ENCODE measurements at places on chromosomes 6 and 20.
A peak's percentile ranks its signal among the peaks of the same experiment; 100 is the strongest.

GRCh38 chr6:18562726-18563125 is 175.6 kb downstream of the RNF144B start:
- no peak for DNase-seq

- DNase-seq = no peak
Measured at GRCh38 chr6:25297823-25298522, 18.8 kb downstream of the CARMIL1 start.

DNA sequence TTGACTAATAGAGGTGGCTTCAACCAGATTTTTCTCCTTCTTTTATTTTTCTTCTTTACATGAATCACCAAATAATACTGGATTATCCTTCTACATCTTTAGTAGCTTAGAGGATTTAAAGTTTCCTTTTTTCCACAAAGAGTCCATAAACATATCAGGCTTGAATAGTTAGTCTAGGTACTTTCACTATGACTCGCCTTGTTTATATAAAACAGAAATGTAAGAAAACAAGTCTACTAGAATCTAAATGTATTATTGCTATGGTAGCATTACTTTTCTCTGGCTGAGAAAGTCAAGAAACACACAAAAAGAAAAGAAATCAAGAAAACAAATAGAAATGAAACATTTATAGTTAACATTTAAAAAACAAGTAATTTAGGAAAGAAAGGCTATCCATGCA is 215.2 kb downstream of the PTPRK start:
- DNase-seq = no peak

DNA sequence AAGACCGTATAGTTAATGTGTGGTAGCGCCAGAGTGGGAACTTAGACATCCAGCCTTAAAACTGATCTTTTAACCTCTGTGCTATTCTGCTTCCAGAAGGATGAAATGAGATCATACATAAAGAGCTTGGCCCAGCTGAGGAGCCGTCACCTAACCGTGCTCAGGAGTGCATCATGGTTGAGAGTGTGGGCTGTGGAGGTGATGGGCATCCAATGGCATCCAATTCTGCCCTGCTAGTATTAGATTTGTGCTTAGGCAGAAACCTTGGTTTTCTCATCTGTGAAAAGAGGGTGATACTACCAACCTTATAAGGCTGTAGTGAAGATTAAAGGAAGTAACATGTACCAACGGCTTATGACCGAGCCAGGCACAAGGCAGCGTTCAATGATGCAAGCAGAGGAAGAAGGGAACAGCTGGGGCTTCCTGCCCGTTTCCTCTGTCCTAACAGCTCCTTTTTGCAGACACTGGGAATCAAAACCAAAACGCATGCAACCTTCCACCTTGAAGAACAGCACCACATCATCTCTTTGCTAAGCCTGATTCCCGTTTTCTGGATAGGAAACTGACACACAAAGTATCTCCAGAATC is 1.3 kb downstream of the SLC22A16 start:
- DNase-seq = no peak

DNA sequence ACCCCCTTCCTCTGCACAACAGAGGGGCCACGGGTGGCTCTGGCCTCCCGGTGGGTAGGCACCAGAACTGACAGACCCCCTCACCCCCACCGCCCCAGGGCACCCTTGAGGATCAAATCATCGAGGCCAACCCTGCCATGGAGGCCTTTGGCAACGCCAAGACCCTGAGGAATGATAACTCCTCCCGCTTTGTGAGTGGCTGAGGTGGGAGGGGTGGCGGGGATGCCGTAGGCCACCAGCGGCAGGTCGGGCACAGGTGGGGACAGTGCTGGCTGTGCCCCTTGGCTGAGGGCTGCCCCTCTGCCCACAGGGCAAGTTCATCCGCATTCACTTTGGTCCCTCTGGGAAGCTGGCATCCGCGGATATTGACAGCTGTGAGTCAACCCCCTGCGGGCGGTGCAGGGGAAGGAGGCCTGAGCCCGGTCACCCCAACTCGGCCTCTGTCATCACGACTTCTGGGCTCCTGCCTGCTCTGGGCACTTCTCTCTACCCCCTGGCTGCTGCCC is 29.1 kb downstream of the MYH7B start:
- DNase-seq = no peak

- no peak for DNase-seq
Measured at GRCh38 chr6:28657381-28657768, 131.7 kb downstream of the GPX5 start.

DNA sequence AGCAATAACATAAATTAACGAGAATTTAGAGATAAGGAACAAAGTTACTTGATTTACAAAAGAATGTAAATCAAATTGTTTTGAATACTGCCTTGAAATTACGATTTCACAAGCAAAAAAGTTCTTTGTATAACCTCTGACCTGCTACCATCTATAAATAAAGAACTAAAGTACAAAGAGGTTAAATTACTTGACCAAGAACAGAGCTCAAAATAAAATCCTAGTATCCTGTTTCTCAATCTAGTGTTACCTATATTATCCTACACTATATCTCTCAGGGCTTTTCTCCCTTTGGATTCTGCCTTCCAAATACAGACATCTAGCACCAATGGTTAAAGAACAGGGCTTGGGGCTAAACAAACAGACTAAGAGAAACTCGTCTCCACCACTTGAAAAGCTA is 43.8 kb downstream of the PLN start:
- DNase-seq = no peak

GRCh38 chr6:144063744-144064401 is 31.5 kb downstream of the SF3B5 start:
- no peak for DNase-seq

- DNase-seq = no peak
Measured at GRCh38 chr6:162050579-162050978, 677.0 kb downstream of the PRKN start.

DNA sequence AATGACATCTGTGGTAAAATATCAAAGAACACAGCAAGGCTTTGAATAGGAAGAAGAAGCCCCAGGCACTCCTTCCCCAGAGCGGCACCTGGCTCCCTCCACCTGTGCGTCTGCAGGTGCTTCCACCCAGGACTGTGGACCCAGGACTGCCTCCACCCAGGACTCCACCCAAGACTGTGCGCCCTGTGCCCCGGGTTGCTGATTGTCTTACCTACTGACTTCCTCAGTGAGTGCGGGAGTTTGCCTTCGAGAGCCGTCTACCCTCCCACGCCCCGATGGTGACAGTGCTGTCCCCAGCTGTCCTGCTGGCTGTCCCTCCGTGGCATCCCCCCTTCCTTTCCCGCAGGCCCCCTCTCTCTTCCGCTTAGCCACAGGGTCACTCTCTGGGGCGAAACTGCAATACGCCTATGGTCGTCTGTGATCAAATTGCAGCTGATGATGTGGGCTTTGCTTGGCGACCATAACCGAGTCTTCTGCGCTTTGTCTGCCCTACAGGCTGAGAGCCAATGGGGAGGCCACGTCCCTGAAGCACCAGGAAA is 52.1 kb downstream of the IRF4 start:
- no peak for DNase-seq

DNA sequence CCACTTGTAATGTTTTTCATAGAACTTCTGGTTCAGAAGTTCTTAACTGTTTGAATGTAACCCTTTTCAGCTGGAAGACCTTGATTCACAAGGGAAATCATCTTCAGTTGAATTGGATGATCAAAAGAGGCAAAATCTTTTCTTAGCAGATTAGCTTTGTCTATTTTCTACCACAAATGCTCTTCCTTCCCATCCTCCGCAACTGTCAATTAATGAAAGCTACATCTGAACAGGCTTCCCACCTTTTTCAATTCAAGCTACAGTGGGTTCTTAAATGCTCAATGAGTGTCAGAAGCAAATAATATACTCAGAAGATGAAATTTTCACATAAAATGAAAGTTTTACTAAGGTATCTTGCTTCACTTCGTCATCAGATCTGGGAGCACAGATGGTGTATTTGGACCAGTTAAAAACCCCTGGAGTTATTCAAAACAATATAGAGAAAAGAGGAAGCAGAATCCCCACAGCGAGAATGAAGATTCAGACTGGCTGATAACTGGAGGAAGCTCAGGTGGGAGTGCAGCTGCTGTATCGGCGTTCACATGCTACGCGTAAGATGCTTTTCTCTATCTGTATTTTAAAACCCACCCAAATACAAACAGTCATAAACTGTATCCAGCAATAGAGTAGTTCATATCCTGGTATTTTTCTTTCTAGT is 19.4 kb downstream of the QRSL1 start:
- no peak for DNase-seq

- DNase-seq = no peak
Measured at GRCh38 chr6:4809999-4810918, 34.1 kb downstream of the CDYL start.

- DNase-seq = no peak
Measured at GRCh38 chr6:105449756-105450390, 47.0 kb upstream of the PREP start.

GRCh38 chr20:62357187-62357667 is 9.9 kb downstream of the LAMA5 start:
- DNase-seq = no peak

DNA sequence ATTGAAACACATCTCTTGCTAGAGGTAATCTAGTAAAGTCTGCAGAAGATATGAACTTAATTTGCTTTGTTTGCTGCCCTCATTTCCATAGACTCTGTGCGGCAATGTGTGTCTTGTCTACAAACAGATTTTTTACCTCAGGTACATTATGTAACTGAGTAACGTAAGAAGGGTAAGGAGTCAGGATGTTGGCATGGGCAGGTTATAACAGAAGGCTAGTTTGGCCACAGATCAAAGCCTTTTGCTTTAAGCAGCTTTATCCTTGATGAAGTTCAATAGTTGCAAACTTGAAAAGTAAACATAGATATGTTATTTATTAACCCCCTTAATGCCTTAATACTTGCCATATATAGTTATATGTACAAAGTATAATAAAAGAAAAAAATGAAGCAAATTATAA is 391.6 kb upstream of the FKBP1C start:
- no peak for DNase-seq

- DNase-seq = no peak
Measured at GRCh38 chr6:11622156-11622555, 84.6 kb downstream of the TMEM170B start.

GRCh38 chr6:139551376-139551775 is 176.9 kb upstream of the CITED2 start:
- DNase-seq = no peak

DNA sequence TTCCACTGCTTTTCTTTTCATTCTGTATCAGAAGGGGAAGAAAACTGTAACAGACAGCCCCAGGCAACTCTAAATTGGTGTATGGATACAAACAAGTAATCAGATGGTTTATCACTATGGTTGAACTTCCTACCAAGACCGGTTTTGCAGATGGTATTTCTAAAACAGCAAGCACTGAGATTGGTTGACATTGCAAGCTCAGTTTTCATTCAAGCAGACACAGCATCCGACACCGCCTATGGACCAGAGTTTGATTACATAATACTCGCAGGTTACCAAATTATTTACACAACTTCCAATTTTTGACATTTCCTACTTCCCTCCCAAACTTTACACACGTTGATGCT is 209.9 kb downstream of the ALDH8A1 start:
- peak; percentile 56 for DNase-seq

DNA sequence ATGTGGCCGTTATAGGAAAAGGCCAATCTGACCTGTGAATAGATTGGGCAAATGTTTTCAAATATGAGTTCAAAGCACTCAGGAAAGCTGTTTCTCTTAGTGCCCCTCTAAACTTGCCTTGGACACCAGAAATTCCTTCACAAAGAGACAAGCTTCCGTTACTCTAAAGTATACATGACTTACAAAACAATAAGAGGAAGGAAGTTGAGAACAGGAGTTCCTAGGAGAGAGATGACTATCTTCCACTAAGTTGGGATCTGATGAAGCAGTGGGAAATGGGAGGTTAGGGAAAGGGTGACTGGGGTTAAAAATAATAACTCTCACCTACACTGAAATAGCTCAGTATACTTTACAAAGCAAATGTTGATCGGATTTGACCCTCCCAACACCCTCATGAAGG is 50.0 kb downstream of the ISM1 start:
- DNase-seq = no peak

- no peak for DNase-seq
Measured at GRCh38 chr20:57800791-57801430, 91.1 kb upstream of the PMEPA1 start.

DNA sequence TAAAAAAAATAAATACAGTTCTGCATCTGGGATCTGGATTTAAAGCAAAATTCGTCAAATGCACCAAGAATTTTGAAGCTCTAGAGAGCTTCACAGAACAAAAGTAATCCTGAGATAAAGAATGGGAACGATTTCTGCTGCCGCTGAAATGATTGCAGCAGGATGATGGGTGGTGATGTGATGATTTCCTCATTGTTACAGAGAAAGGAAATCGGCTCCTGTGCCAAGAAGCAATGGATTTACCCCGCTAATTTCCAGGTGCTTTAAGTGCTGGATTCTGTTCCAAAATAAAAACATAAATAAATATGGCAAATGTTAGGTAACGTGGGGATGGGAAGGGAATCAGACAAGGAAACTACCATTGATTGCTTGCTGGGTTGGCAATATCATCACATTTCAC is 1067.9 kb upstream of the MAP3K7 start:
- no peak for DNase-seq

- no peak for DNase-seq
Measured at GRCh38 chr6:45531999-45532595, 154.4 kb upstream of the SUPT3H start.

DNA sequence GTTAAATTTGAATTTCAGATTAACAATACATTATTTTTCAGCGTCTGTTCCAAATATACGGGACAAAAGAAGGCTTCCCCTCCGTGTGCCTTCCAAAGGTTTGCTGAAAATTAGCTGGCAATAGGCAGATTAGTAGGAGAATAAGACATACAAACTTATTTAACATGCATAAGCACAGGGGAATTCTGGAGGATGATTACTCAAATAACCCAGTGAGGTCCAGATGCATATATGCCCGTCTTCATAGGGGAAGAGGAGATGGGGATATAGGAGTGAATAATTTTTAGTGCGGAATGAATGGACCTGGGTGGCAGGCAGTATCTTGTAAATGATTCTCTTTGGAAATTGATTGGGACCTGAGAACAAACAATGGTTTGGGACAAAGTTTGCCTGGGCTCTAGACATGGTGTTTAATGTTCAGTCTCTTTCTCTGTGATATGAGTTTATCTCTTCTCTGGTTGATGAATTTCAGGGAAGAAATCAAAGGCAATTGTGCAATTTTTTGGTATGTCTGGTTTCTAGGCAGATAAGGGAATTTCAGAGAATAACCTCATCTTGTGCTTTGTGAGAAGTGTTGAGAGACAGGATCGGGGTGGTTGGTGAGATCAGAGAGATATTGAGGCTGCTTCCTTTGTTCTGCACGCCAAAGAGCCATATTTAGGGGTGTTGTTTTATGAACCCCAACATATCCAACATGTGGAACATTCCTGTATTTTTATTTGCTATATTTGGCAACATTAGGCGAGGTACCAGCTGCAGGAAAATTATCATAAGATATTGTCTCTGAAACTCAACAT is 63.7 kb downstream of the MKKS start:
- no peak for DNase-seq

GRCh38 chr6:47464052-47464451 is 13.5 kb upstream of the CD2AP start:
- no peak for DNase-seq

GRCh38 chr6:156703719-156704118 is 73.5 kb upstream of the ARID1B start:
- DNase-seq = no peak
